Liver (tissue), 10 donors: ENCODE measurements at places on chromosomes 11 and 22.

DNA sequence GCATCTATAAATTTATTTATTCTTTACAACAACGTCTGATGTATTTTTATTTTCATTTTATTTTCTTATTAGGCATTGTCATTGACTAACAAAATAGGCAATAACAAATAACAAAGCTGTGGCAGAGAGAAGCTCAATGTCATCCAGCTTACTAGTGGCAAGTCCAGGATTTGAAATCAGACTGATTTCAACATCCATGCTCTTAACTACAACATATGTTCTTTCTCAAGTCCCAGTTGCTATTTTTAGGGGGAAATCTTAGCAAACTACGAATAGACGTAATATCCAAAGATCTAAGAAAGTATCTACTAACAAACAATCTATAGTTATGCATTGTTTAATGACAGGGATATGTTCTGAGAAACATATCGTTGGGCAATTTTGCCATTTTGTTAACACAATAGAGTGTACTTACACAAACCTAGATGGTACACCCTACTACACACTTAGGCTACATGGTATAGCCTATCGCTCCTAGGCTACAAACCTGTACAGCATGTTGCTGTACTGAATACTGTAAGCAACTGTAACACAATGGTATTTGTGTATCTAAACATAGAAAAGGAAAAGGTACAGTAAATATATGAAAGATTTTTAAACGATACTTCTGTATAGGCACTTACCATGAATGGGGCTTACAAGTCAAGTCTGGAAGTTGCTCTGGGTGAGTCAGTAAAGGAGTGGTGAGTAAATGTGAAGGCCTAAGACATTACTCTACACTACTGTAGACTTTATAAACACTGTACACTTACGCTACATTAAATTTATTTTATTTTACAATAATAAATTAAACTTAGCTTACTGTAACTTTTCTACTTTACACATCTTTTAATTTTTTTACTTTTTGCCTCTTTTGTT lies 151.3 kb downstream of the DLG2 start:
- no peak for DNase-seq

DNA sequence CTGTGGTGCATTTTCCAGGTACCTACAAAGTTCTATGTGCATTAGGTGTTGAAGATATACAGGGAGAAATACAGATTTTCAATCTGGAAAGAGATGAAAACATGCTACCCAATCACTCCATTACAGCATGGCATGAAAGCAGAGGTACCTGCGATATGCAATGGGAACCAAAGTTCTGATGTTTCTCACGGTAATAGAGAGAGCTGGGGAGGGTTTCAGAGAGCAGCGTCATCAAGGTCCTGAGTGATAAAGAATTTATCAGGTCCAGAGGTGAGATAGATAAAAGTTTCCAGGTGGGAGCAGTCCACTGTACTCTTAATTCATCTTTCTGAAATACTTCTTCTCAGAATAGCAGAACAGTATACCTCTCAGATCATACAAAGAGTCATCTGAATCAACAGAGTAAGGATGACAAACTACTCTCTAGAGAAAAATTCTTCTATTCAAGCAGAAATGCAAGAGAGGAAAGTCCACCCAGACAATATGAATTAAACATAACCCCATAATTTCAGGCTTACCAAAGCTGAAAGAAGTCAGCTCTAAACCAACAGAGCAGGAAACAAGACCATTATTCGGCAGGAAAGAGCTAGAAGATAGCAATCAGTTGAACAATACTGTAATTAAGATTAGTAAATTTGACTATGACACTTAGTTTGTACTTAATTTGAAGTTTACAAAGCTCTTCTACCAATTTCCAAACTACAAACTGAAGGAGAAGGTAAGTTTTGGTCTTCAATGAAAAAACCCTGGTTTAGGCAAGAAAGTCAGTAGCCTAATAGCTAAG lies 12.8 kb downstream of the CTSC start:
- DNase-seq, result no peak

GRCh38 chr11:18319914-18320313 lies 2.0 kb downstream of the HPS5 start:
- no peak for DNase-seq

DNA sequence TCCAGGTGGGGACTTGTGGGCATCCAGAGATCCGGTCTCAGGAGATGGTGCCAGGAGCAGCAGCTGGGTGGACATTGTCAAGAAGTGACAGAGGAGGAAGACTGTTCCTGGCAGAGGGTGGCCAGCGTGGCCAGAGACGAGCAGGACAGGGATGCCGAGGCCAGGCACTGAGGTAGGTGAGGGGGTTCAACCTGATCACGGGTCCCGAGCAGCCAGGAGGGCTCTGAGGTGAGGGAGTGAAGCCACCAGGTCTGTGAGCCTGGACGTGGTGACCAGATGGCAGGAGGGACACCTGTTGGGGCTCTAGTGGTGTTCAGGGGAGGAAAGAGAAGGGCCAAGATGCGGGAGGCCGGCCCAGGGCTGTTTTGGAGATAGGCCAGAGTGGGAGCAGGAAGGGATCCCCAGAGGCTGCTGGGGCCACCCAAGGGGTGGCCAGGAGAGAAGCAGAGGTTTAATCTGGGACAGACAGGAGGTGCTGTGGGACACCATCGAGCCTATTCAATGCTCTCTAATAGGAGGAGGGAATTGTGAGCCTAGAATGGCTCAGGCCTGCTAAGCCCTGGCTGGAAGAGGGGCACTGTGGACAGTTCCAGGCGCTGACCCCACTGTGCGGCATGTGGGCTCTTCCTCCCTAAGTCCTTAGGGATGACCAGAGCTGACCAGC lies 6.3 kb downstream of the PPM1F start:
- no peak for DNase-seq

- DNase-seq, result no peak
Measured at GRCh38 chr22:50605613-50606074, 5.1 kb downstream of the MAPK8IP2 start.

DNA sequence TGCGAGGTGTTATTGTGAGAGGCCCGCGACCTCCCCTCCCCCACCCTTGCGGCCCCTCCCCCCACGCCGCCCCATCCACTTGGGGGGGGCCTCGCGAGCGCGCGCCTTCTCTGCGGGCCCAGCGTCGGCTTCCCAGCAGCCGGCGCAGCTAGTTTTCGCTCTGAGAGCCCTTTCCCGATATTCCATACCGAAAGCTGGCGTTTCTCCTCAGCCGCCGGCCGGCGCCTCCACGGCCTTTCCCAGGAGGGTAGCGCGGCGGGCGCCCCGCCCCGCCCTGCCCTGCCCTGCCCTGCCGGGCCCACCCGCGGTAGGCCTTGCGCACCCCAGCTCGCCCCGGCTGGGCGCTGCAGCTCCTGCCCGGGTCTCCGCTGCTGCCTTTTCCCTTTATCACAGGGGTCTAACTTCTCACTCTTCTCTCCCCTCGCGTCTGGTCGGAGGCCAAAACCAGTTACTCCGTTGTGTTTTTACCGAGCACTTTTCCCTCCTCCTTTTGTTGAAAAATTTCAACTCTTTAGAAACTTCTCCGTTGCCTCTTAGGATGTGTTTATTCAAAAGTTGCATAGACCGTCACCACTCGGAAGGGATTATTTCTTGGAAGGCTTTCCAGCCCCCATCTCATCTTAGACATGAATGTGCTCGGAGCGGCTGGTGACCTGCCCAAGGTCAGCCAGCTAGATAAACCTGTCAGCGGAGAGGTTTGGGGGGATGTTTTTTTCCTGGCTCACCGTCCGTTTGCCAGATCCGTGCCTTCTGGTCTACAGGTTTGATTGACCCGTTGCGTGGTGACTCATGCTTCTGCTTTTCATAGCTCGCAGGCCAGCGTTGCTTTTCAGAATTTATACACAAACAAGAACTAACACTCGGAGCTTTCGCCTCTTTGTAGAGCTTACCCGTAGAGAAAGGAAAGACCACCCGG lies 648 bp downstream of the PAFAH1B2 start:
- peak; percentile 75 for DNase-seq

GRCh38 chr22:35863432-35863831 lies 145.8 kb downstream of the APOL5 start:
- DNase-seq, result no peak

- no peak for DNase-seq
Measured at GRCh38 chr11:125999234-125999880, 53.5 kb downstream of the VSIG10L2 start.
